ENCODE measurements at places on chromosomes 16 and 17.

- DNase-seq: no peak
Measured at GRCh38 chr17:4673169-4673568, 30.8 kb downstream of the PELP1 start.

DNA sequence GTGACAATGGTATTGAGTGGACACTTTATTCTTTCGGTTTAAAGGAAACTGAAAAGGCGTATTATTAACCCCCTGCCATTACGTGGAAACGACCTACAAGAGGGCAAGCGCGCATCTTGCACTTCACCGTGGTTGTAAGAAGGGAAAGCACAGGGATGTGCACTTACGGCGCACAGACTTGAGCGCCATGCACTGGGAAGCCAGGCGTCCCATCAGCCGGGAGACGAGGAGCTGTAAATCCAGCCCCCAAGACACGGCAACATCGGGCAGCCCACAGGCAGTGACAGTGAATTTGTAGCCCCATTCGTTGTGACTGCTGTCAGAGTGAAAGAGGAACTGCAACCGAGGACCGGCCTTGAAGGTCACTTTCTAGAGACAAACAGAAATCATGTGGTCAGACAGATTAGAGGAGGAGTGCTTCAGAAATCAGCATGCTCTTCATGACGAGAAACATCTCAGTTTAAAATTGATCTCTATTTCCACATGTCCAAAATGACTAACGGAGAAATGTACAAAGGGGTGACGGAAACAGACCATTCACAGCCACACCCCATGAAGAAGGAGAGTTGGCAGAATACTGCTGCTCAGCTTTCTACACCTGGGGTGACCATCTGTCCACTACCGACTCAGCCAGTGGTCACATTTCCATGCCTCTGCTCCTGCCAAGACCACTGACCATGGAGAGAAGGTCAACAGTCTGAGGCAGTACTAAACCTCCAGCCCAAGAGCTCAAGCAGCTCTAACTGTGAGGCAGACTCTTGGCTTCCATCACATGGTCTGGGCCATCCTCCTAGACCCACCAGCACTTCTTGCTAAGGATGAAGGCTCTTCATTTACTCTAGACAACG, 68.6 kb downstream of the ZZEF1 start:
- DNase-seq: no peak

GRCh38 chr16:46762583-46762982, 14.4 kb upstream of the MYLK3 start:
- no peak for DNase-seq

DNA sequence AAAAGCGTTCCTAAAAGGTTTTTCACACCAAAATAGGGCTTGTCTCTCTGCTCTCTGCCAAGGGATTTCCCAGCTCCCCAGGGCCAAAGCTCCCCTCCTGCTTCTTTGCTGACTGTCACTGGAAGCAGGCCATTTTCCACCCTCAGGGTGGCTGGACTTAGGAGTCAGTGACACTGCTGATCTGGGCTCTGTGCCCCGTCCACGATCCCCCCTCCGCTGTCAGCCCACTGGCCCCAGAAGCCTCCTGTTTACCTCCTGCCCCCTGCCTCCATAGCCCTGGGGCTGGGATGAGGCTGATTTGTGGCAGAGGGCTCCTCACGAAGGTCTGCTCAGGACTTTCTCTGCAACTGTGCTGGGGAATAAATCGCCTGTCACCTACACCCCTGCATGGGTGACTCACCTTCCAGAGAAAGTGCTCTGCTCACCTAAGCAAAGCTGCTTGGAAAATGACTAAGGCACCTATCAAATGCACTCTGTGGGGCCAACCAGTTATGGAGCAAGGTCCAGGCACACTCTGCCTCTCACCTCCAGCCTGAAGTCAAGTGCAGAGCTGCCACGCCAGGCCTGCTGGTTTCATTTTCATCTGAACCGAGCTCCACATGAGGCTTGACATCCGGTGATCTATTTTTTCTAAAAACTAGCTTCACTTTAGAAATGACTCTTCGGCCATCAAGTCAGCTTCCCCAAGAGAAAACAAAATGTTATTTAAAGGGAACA, 4.9 kb downstream of the MAP3K14 start:
- no peak for DNase-seq

DNA sequence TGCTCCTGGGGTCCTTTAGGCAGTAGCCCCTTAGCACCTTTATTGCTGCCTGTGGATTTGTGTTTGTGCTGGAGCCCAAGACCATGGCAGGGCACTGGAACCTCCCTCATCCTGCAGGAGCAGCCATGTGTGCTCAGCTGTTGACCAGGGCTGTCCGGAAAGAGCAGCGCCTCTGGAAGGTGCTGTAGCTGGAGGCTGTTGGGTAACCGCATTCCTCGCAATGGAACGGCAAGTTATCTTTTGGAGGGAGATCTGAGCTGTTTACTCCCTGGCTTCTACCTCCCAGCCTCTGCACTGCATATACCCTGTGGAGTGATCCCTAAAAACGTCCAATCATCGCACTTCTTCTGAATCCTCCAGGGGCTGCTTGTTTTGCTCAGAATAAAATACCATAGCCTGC, 291.0 kb downstream of the SNX29 start:
- DNase-seq: no peak

DNA sequence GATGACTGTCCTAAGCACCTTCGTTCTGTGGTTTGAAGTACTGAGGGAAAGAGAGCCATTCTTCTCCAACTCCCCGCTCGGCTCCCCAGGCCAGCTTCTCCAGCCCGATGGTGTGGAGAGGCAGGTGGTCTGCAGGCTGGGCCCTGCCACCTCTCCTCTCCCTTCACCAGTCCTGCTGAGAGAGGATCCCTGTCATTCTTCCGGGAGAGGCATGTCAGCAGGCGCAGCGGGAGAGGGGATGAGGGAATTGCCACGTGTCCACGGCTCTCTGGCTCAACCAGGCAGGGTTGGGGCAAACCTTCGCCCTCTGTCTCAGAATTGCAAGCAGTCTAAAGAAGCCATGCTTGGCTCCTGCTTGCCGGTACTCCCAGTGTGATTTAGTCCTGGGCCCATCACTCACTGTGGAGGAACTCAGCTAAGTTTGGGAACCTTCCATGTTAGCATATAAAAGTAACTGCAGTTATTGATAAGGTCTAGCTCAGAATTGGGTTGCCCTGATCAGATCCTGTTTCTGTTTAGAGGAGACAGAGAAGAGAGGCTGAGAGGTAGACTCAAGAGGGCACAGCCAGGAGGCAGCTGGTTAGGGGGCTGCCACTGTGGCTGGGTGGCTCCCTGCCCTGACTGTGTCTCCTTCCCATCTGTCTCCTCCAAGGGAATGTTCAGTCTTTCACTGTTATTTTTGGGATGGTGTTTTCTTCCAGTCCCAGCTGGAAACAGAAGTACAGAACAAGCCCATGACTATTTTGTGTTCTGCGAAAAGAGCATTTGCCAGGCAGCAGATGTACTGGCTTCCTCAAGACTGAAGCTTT, 17.4 kb downstream of the HS3ST3B1 start:
- DNase-seq: no peak

DNA sequence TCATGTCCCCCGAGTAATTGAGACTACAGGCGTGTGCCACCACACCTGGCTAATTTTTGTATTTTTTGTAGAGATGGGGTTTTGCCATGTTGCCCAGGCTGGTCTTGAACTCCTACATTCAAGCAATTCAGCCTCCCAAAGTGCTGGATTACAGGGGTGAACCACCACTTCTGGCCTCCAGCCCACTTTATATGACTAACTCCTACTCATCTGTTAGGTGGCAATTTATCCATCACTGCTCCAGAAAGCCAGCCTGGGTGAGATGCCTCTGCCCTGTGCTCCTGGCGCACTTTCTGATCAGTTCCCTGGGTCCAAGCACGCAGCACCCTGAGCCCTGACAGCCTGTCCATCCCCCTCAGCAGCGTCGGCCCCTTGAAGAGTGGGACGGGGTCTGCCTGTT, 29.4 kb downstream of the ADAM11 start:
- no peak for DNase-seq

Data from HCEC 1CT (cell line).